HS-27A (cell line): ENCODE measurements at places on chromosomes 7 and 10.

DNA sequence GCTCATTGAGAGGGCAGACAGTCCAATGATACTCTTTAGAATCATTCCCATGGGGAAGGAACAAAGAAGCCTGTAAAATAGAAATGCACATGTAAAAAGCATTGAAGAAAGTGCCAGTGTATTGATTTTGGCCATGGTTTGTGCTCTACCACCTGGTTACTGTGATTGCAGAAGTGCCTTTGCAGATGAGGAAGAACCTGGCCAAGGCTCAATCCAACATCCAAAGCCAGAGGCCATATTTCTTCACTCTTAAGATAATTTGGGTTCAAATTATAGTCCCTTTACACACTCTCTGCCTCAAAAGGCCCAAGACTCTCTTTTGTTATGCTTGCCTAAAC is 122.1 kb downstream of the EGFR start:
- no peak for DNase-seq

GRCh38 chr7:48087349-48087748 is 1.7 kb upstream of the UPP1 start:
- DNase-seq = no peak

- no peak for DNase-seq
These were observed 145.8 kb downstream of the NSUN6 start for GRCh38 chr10:18505456-18506118.

DNA sequence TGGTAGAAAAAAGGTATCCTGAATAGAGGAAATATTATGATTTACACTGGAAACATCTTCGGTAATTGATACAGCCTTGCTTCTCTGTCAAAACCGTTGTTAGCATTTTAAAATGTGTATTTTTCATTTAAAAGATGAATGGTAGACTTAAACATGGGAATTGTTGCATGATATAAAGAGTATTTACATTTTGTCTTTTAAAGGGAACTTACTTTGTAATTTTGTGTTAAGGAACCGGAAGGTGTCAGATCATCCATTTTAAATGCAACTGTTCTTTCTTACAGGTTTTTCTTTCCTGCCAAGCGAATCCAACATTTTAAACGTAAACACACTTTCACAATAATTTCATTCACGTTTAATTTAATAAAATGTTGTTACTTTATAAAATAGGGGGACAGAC is 1.8 kb upstream of the IGF2BP3 start:
- DNase-seq = no peak

GRCh38 chr7:111846898-111847297 is 284.6 kb upstream of the IMMP2L start:
- DNase-seq = no peak

DNA sequence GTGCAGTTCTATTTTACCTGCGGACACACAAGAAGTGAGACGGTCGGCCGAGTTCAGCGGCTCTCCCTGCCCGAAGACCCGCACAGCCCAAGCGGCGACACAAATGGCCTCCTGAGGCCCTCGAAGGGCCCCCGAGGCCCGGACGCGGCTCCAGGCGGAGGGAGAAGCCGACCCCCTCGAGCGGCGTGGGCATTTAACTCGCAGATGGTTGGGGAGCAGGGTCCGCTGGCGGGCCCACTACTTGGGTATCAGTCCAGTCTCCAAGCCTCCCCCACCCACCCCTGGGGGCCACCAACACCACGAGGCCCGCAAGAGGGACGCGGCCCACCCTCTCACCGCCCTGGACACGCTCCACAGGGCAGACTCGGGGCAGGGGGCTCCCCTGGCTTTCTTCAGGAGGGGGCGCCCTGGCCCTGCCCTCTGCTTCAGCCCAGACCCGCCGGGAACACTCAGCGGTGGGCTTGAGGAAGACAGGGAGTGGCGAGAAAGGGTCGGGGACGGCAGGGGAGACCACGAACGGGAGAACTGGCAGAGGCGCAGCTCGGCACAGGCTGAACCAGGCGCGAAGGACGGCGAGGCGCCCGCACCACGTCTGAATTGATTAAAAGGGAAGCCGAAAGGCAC is 1.7 kb downstream of the IGF2BP3 start:
- DNase-seq = no peak

GRCh38 chr10:127977357-127978009 is 70.6 kb downstream of the PTPRE start:
- no peak for DNase-seq

- DNase-seq = no peak
These were observed 13.2 kb downstream of the LDB1 start for GRCh38 chr10:102106998-102107397.

DNA sequence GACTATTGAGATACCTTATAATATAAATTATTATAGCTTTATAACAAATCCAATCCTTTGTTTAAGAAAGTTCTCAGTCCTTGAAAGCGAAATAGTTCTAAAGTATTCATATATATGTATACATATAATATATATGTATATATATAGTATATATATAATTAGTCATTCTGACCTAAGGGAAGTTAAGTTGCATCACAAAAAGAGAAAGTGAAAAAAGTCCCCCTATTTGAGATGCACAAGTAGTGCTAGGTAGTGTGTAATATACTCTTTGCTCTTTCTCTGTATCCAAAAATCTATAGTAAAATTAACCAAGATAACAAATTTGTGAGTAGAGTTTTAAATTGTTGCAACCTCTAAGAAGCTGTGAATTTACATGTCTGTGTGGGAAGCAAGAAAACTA is 13.3 kb upstream of the IFIT1B start:
- no peak for DNase-seq

DNA sequence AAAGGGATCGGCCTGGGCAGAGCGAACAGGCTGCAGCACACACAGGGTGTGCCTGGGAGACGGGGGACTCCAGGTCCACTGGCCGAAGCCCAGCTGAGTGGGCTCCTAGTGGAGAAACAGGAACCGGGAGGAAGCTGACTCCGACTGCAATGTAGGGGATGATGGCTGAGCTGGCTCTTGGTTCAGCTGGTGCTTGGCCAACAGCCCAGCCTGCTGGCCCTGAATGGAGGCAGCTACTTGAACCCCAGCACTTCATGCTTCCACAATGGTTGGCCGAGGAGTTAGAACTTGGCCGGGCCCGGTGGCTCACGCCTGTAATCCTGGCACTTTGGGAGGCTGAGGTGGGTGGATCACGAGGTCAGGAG is 27.0 kb upstream of the FRAT2 start:
- no peak for DNase-seq

DNA sequence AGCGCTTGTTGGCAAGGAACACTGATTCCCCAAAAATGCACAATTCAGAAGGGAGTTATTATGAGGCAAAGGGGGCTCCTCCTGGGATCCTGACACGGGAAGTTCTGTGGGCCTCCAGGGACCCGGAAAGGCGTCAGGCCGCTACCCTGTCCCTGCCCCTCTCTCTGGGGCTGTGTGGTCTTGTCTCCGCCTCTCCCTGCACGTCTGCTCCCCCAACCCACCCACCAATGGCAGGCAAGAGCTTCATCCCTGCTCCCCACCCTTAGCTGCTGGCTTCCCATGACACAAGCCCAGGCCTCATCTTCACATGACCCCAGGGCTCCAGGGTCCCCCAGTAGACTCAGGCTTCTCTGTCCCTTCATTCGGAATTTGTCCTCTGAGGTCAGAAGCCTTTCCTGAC is 31.0 kb upstream of the ADRB1 start:
- DNase-seq = no peak

- no peak for DNase-seq
These were observed 12.5 kb downstream of the CALML5 start for GRCh38 chr10:5486853-5487235.

GRCh38 chr7:22390516-22390915 is 33.6 kb upstream of the RAPGEF5 start:
- no peak for DNase-seq

GRCh38 chr7:26346611-26347203 is 55.0 kb downstream of the SNX10 start:
- DNase-seq = no peak
